Ovary (tissue), 10 donors: ENCODE measurements at places on chromosomes 1 and 21. TPM values are rescaled to one million over a fixed set of nuclear protein-coding genes. Genes with fewer than 3 reads are reported as not detected.

GRCh38 chr1:51303751-51304251 is 26.6 kb downstream of the TTC39A start:
- DNase-seq = peak; percentile 48

GRCh38 chr1:185837711-185838110 is 103.5 kb downstream of the HMCN1 start:
- no peak for DNase-seq

DNA sequence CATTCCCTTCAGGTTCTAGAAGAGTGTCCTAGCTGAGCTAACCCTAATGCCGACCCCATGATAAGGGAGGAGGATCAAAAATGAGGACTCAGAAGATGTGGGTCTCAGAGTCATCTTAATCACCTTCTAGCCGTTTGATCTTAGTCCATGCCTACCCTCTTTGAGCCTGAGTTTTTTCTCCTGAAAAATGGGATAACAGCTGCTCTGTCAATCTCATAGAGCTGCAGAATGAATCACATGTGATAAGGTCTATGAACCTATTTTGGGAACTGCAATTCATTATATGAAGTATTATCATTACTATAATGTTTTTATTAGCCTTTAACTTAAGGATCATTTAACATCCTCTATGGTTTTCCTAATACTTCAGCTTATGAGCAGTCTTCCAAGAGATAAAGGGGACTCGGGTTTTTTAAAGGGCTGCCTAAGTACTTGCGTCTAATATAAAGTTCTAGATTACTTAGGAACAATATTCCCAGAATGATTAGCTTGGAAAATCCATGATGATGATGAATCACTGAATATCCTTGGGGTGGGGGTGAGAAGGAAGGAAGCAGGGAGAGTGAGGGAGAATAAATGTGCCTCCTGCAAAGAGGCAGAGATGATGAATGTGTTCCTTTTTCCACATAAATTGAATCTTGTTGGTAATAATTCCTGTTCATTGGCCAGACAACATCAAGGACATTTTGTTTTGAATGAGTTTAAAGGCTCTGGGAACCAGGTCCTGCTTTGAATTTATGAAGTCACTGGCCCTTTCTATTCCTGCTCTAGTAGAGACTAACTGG is 66.8 kb downstream of the COLGALT2 start:
- no peak for DNase-seq

DNA sequence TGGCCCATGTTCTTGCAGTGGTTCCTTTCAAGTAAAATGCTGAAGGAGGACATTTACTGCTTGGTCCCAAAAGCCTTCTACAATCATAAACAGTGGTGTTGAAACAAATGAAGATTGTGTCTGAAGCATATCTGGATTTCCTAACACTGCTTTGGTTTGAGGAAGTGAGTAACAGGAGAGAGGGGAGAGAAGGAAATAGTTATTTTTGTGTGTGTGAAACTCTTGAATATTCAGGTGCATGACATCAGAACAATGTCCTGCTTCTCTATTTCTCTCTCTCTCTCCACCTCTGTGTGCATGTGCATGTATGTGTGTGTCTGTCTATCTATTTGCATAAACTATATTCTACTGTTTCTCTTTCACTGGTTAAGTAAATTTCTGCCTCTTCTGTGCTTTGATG is 61.4 kb upstream of the TNFSF18 start:
- no peak for DNase-seq

- no peak for DNase-seq
These were observed 459.3 kb downstream of the ADGRL2 start for GRCh38 chr1:82260051-82260450.

- no peak for DNase-seq
These were observed 1.6 kb downstream of the TTC13 start for GRCh38 chr1:230976825-230977747.

GRCh38 chr1:15506831-15507230 is 17.2 kb downstream of the CASP9 start:
- DNase-seq = no peak

DNA sequence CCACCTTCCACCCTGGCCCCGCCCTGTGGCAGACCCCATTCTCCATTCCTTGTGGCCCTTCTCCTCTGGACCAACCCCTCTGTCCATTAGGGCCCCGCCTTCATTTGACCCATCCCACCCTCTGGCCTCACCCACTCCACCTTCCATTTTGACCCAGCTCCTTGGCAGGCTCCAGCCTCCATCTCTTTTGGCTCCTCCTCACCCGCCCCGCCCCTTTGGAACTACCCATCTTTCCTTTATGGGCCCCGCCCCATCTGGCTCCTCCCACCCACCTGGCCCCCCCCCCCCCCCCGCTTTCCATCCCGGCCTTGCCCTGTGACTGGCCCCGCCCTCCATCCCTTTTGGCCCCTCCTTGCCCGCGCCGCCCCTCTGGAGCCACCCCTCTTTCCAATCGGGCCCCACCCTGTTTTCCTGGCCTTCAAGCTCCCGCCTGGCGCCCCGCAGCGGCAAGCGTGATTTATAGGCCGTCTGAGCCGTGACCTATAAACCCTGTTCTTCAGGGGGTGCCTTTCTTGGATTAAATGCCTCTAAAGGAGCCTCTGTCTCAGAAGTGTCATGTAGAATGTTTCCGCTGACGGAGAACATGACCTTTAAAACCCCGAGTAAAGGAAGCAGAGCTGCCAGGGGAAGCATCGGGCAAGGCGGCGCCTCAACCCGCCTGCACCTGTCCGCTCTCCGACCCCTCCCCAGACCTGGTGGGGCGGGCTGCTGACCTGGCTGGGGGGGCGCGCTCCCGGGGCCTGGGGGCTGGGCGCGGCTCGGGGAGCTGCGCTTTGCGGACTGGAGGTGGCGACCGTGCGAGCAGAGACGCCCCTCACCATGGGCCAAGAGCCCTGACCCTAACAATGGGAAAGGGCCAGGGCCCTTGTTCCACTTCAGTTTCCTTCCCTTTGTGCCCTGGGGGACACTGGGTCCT is 178.0 kb downstream of the CAMTA1 start:
- DNase-seq = peak; percentile 62

DNA sequence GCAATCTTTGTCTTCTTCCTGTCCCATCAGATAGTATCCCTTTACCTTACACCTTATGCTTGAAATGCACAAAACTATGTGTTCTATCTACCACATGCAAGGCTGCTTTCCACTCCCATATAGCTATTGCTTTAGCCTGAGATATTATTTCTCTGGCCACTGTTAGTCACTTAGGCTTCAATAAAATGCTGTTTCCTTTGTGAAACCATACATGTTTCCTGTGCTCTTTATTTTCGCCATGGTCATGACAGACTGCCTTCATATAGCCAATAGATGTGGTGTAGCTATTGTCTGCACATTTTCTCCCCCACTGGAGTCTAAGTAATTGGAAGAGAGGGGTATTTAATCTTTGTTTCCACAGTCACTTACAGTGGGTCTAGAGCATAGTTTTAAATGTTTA is 108.4 kb downstream of the GREM2 start:
- DNase-seq = no peak

- DNase-seq = peak; percentile 6
These were observed 69.8 kb downstream of the STUM start for GRCh38 chr1:226618380-226618779.

DNA sequence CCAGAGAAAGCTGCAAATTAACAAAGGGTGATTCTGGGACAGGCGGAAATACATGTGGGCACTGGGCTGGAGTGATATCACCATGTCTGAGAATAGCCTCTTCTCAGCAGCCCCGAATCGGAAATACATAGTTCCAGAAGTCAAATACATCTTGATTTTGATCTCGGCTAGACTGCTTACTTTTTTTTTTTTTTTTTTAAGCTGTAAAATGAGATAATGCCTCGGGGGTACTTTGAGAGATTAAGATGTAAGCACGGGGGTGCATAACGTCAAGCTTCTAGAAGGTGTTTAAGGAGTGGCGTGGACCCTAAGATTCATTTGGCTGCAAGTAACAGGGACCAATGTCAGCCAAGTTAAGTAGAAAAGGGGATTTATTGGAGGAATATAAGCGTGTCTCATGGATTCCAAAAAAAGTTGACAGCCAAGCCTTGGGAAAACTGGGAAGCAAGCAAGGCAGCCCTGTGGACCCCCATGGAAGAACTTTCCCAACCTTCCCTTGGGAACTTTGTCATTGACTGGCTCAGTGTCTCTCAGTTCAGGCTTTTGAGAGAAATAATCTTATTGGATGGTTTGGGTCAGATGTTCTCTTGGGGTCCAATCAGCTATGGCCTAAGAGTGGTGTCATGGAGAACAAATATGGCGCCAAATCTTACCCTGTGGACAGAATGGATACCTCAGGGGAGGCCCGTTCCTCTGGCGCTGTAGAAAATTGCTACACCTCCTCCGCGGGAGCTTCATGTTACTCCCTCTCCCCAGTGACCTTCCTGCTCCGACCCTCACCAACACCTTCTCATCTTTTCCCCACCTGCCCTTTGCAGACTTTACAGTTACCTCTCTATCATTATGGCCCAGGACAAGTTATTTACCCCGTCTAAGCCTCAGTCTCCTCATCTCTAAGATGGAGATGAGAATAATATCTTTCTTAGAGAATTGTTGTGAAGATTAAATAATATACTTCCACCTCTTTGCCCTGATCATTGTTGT is 186.6 kb downstream of the KAZN start:
- DNase-seq = no peak

DNA sequence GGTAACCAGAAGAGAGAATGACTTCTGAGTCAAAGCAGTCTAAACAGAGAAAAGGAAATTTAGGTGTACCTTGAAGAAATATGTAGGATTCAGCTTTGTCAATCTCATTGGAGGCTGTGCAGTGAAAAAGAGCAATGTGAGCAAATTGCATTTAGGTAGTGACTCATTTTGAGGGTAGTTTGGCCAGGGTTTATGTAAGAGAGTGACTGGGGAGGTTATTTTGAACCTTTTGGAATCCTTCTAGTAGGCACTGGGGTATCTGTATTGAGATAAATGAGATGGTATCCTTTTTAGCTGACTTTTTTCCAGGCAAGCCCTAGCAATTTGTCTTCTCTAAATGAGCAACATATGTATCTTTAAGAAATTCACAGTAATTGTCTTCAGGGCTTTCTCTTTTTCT is 95.9 kb downstream of the DISP1 start:
- no peak for DNase-seq

GRCh38 chr1:42422737-42423136 is 33.1 kb downstream of the ZMYND12 start:
- DNase-seq = no peak

- no peak for DNase-seq
These were observed 31.1 kb downstream of the CD55 start for GRCh38 chr1:207352554-207352953.

GRCh38 chr1:8435569-8436071 is 117.7 kb downstream of the SLC45A1 start:
- DNase-seq = no peak

DNA sequence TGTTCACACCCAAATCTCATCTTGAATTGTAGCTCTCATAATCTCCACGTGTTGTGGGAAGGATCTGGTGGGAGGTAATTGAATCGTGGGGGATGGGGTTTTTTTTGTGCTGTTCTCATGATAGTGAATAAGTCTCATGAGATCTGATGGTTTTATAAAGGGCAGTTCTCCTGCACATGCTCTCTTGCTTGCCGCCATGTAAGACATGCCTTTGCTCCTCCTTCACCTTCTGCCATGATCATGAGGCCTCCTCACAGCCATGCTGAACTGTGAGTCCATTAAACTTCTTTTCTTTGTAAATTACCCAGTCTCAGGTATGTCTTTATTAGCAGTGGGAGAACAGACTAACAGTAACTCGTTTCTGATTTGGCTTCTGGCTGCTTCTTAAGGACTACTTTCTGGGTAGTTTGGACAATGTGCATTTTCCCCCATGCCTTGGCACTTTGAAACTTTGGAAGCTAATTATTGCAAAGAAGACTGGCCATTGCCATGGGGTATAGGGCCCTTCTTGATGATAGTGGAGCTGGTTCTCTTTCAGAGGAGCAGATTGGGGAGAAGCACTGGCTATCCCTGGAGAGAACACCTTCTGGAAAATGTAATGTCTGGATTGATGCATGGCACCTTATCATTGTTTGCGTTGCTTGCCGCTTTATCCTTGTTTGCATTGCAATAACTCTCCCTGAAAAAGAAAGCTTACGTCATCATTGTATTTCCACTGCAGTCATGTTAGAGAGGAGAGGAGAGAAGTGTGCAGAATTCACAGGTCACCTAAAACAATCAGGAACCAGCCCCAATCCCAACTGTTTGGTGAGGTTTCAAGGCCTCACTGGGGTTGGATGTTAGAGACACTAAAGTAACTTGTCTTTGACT is 5.9 kb downstream of the CNIH3 start:
- no peak for DNase-seq

- no peak for DNase-seq
These were observed 2.5 kb downstream of the FNDC10 start for GRCh38 chr1:1597275-1597930.

GRCh38 chr1:182615468-182616129 is 11.4 kb upstream of the RGS16 start:
- DNase-seq = peak; percentile 60

DNA sequence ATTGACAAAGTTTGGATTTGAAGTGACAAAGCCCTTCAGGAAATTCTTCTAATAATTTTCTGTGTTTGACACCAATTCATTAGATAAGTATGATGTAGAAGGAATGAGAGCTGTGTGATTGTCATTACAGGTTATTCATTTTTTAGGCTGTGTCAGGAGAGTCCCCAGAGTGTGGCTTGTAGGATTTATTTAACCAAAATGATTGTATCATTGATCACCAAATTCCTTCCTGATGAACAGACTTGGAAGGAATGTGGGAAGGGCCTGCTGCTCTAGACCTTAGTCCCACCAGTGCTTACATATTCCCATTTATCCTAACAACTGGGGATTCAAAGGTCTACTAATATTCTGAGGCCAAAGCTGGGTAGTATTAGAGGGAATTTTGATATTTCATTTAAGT is 383.3 kb upstream of the KAZN start:
- no peak for DNase-seq

- no peak for DNase-seq
These were observed 26.3 kb upstream of the BCAR3 start for GRCh38 chr1:93707956-93708355.

- peak; percentile 49 for DNase-seq
These were observed 73.0 kb downstream of the CD46 start for GRCh38 chr1:207824691-207825408.

GRCh38 chr1:112744009-112744578 is 29.0 kb upstream of the PPM1J start:
- peak; percentile 62 for DNase-seq

GRCh38 chr21:42288962-42289361 is 26.2 kb downstream of the TFF3 start:
- DNase-seq = no peak

GRCh38 chr1:110160538-110161100 is 10.3 kb downstream of the SLC6A17 start:
- no peak for DNase-seq

Gene REG4
- polyA plus RNA-seq = not detected

Gene HNRNPCL2
- polyA plus RNA-seq = not detected

Gene GPR161
- polyA plus RNA-seq = 8.2 TPM

Gene POTED
- not detected for polyA plus RNA-seq

Gene TMEM51
- 19.4 TPM for polyA plus RNA-seq

Gene ANXA9
- 1.2 TPM for polyA plus RNA-seq

Gene MRPS6
- 104 TPM for polyA plus RNA-seq

Gene RIIAD1
- not detected for polyA plus RNA-seq

Gene CA6
- polyA plus RNA-seq = not detected

Gene OLFML2B
- polyA plus RNA-seq = 37.6 TPM

Gene LIPI
- polyA plus RNA-seq = 0.18 TPM

Gene ATP6V1G3
- polyA plus RNA-seq = not detected

Gene OVAAL
- polyA plus RNA-seq = not detected

Gene GPR153
- 11.0 TPM for polyA plus RNA-seq
